Left colon (tissue), 2 donors: ENCODE measurements at places on chromosomes 3 and 15. TPM values are rescaled to one million over a fixed set of nuclear protein-coding genes. Genes with fewer than 3 reads are reported as not detected.

GRCh38 chr3:63124090-63124489, 154.0 kb upstream of the SYNPR start:
- DNase-seq = no peak

CLDN16 gene
- total RNA-seq = 0.09 TPM

PFN2 gene
- total RNA-seq = 49.7 TPM

DNA sequence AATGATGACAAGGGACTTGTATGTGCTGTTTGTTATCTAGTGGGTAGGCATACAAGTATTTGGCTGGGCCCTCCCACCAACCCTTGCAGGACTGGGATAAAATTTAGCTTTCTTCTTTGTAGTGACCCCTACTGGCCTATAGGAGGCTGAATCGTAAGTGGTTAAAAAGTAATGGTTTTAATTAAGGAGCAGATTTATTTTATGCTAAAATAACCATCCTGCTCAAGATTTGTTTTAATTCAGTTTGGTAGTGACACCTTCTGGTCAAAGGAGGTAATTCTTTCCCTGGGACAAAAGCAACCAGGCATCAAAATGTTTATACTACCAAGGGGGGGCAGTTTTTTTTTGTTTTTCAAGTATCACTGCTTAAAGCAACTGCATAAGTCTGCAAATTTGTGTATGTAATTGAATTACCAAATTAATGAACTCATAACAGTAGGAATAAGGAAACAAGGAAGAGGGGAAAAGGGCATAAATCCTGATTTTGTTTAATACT, 70.7 kb downstream of the TOP2B start:
- no peak for DNase-seq

DNA sequence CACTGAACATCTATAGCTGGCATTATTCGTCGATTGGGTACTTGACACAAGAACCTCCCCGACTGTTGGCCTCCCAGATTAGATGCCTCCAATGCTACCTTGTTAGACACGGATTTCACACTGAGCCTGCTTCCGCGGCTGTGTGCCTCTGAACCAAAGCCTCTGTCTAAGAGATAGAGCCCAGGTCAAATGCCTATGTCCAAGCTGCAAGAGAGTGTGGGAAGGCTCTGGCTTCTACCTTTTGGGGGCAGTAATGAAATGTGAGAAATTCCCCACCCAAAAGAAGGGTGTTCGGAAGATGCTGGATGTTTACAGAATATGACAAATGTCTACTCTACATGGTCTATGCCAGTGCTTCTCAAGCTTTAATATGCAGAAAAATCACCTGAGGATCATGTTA, 2.0 kb upstream of the RPUSD2 start:
- DNase-seq = no peak

DNA sequence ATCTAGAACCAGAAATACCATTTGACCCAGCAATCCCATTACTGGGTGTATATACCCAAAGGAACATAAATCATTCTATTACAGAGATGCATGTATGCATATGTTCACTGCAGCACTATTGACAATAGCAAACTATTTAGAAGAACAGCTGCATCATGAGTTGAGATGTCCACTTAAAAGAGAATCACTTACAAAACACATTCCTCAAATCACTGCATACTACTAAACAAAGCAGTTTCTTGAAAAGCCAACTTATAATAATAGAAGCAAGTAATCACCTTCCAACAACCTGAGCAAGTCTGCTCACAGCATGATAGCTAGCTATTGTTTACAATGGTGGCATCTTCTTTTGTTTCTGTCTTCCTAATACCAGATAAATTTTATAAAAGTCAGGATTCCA, 454.7 kb upstream of the ADAMTS9 start:
- no peak for DNase-seq

DNA sequence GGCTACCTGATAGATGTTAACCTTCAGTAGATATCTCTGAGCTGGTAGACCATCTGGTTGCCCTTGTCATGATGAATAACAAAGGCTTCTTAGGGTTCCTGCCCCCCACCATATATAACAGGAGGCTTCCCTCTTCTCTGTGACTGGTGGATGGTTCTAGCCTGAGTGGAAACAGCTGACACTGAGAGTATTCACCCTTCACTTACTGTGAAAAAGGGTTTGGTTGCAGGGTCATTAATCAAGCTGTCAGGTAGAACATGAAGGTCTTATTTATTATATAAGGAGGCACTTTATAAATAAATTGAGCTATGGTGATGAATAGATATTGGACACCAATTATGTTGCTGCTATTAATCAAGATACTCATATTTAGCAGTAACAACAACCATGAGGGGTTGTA, 58.6 kb downstream of the CACNA2D3 start:
- no peak for DNase-seq

GRCh38 chr15:65101411-65101890, 13.5 kb downstream of the UBAP1L start:
- peak; percentile 64 for DNase-seq

MASP1 gene
- total RNA-seq = 15.7 TPM

DNA sequence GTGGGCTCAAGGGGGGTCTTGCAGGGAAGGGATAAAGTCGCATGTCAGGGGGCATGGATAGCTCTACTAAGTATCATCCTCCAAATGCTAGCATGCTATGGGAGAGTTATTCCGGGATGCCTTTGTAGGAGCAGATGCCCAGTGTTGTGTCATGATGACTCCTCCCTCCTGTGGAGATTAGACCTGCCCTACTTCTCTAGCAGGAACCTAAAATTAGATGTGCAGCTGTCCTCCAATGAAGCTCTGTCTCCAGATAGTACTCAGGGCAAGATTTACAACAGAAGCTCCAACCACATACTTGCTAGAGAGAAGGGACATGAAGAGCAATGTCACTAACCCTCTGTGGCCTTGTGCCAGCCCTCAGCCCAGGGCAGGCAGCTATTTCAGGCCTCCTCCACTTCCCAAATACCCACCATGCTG, 82.5 kb downstream of the AGBL1 start:
- no peak for DNase-seq

DNA sequence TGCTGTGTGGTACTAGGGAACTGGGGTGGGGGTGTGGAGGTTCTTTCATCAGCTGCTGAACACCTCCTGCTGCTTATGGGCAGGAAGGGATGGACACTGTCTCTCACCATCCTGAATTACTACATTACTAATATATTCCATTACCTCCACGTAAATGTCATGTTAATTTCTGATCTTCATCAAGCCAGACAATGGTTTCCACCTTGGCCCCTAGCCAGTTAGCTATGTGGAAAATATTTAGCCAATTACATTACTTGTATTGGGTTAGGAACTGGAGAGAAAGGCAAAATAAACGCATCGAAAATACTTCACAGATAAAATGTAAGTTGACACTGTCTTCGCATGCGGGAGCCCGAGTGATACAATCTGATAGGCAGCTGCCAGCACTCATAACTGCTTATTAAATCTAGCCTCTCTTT, 95.1 kb downstream of the FOXP1 start:
- no peak for DNase-seq

DNA sequence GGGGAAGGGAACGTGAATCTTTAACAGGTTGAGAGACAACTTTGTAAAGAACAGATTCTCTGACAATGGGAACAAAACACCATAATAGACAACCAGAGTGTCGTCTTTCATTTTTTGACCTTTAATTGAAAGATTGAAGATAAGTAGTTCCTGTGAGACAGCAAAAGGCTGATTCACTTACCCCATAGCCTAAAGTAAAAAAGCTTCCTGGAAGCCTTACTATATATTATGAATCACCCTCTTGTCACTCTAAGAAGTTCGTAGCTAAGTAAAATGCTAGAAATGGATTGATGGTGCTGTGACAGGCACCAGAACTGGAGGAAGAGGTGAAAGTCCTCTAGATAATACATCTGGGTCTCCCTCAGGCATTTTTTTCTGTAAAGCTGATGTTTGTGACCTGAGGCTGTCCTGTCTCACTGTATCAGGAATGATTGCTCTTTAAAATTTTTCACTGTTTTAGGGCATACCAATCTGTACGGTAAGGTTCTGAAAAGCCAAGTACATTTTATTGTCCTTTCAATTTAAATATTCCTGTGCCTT, 824.6 kb upstream of the SEMA6D start:
- DNase-seq = no peak

DNA sequence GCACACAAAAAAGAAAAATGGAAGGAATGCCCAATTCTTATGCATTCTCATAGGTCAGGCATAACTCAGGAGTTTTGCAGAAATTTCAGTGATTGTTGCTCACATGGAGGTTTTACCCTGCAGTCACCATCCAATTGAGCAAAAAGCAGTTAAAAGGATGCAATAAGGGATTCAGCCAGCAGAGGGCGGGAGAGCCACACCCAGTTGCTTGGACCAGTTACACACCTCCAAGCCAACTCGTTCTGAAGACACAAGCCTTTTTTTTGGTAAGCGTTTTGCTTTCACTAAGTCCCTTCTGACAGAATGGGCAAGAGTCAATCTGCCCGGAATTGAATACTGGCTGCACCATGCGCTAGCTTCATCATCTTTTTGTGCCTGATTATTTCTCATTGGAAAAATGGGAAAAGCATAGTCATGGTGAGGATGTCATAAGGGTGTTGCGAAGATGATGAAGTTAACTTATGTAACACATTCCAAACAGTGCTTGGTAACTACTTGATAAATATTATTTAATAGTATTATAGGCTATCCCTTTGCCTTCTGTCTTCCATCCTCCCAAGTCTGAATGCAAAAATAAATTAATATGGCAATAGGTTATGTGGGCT, 154.4 kb upstream of the SGO1 start:
- peak; percentile 23 for DNase-seq

DIPK2A gene
- total RNA-seq = 18.3 TPM

DNA sequence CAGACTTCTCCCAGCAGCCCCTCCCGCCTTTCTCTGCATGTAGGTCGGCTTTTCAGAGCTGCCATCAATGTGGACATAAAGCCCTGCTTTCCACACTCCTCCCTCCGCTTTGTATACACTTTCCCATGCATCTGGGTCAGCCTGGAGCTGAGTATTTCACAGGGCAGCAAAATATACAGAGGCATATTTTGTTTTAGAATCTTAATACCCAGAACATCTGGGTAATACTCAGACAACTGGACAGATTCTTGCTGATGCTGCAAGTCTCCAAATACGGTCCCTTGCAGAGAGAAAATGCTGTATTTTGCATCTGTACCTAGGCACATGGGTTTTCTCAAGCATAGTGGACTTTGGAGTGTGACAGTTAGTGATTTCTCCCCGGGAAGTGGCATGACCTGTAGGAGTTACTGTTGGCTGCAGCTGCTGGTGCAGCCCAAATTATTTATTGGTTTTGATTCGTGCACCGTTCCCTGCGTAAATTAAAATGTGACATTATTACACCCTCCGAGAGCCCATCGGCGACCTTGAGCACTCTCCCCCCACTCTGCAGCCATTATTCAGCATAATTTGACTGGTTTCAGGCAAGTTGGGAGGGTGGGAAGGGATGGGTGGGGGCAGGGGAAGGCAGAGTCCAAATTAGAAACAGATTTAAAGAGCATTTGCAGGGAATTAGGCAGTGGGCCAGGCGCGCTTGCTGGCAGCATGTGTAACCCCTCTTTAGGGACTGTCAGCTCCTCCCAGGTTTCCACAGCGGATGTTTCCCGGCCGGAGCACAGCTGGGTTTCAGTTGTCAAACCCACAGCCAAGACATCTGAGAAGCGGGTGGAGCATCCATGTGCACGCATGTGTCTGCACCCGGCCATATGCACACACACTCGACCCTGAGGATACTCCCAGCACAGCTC, 100.8 kb downstream of the CPN2 start:
- peak; percentile 57 for DNase-seq

POU1F1 gene
- total RNA-seq = not detected

CHRFAM7A gene
- 0.85 TPM for total RNA-seq

DNA sequence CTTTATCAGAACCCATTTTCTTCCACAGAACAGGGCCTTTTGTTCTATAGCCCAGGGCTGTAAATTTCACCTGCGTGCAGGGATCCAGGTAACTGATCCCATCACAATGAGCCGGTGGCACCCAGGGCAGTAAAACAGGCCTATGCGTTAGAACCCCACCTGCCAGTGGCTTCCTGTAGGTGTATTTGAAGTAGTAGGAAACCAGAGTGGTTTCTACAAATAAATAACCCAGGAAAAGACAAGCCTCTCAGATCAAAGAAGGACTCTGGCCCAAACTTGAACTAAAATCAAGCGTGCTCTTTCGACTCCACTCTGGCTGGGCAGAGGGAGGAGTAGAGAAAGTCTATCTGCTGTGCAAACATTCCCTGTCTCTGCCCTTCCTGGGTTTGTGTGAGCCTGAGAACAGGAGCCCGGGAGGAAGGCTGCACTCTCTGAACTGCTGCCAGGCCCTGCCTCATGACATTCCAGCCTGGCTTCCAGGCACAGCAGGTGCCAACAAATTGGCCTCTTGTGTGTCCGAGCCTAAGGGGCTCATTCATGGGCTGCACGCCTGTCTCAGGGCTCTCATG, 77.7 kb downstream of the CEMIP start:
- DNase-seq = peak; percentile 72

- peak; percentile 35 for DNase-seq
Observed at GRCh38 chr15:71116366-71116765, 1.1 kb downstream of the THSD4 start.

DNA sequence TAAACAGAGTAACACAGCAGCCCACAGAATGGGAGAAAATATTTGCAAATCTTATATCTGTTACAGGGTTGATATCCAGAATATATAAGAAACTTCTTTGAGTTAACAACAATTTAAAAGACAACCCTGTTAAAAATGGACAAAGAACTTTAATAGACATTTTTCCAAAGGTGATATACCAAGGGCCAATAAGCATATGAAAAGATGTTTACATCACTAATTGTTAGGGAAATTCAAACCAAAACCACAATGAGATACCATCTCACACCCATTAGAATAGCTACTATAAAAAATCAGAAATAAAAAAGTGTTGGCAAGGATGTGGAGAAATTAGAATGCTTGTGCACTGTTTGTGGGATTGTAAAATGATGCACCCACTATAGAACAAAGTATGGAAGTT, 110.8 kb downstream of the SPATA16 start:
- DNase-seq = no peak

DNA sequence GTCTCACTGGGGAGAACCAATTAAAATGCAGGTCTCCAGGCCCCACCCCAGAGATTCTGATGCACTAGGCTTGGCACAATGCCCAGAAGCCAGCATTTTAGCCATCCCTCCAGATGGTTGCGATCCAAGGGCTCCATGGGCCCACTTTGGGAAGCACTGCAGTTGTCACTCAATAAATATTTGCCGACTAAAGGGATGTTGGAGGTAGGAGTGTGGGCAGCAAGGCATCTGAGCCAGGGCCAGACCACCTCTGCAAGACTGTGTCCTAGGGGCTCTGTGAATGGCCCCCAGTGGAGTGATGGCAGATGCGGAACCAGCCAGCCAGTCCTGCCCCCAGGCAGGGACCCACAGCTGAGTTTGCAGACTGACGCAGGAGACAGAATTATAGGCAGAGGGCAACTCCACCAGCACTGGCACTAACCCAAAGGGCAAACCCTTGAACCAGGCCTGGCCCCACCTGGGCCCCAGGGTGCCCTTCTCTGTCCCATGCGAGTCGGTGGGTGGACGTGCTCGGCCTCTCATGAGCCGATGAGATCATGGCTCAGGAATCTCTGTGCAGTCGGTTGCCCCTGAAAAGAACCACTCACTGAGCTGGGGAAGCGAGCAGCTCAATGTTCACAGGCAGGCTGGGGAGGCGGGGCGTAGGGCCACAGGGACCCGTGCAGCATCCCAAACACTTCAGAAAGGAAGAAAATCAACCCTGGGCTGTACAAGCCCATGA, 49.7 kb downstream of the SEMA5B start:
- no peak for DNase-seq

GRCh38 chr15:74274470-74275038, 38.4 kb downstream of the CCDC33 start:
- DNase-seq = no peak

- DNase-seq = no peak
Observed at GRCh38 chr3:187827723-187828122, 82.5 kb upstream of the BCL6 start.
